ENCODE measurements at places on chromosomes 13 and 19.

DNA sequence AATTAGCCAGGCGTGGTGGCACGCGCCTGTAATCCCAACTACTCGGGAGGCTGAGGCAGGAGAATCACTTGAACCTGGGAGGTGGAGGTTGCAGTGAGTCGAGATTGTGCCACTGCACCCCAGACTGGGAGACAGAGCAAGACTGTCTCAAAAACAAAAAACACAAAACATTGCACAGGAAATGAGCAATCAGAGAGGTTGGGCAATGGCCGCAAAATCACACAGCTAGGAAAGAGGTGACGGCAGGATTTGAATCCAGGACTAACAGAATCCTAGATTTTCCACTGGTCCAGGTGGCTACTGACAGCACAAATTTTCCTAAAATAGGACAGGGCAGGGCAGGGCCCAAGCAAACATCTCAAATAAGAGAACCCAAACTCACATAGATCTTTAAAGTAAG, 23.3 kb downstream of the PTPRS start:
- no peak for DNase-seq

DNA sequence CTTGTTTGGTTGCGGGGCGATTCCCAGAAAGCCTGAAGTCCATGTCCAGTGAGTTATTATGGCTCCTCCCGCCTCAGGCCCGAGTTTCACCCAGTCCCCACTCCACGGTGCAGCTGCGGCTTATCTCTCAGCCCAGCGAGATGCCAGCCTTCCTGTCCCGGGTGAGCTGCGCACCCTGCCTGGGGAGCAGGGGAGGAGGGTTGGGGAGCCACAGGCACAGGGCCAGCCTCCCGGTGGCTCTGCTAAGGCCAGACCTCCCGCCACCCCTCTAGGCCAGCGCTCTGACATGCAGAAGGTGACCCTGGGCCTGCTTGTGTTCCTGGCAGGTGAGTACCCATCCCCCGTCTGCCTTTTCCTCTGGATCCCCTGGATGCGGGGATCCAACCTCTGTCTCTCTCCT, 3.5 kb downstream of the FXYD3 start:
- DNase-seq: no peak

DNA sequence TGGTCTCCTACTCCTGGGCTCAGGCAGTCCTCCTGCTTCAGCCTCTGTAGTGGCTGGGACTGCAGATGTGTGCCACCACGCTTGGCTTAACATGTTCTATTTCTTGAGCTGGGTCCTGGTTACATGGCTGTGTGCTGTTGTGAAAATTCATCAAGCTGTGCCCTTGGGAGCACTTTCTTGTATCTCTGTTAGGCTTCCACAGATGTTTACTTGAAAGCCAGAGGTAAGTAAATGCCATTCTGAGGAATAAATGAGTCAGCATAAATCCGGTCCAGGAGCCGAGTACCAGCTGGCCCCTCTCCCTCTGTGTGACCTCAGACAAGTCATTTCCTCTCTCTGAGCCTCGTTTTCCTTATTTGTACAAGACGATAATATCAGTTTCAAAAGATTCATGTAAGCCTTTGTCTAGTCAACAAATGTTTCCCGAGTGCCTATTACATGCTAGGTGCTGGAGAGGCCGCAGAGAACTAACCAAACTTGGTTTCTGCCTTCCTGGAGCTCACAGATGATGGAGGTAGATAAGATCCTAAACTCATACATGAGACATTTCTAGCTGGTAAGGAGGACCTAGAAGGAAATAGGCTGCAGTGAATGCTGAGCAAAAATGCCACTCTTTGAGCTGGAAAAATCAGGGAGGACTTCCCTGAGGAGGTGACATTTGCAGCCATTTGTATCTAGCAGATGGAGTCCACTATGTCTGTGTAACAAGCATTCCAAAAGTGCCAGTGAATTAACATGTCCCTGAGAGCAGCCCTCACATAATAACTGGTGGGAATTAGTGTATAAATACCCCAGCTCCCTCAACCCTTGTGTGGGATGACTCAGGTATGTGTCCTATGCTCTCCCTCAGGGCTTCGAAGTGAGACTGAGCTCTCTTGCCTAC, 2.7 kb upstream of the RASAL3 start:
- no peak for DNase-seq

DNA sequence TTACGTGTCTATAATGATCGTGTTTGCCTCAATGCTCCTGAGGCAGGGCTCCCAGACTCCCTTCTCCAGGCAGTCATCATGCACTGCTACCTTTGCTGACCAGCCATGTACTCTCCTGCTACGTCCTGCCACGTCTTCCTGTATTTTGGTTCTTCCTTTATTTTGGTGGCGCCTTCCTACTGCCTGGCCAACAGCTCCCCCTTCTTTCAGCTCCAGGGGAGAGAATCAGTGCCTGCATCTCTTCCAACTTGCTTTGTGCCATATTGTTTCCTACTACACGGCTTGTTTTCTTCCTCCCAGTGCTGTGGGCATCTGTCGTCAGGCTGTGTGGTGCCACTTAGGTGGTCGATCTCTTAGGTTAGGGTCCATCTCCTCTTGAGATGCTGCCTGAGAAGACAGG, 96.2 kb downstream of the FGF9 start:
- DNase-seq: no peak

DNA sequence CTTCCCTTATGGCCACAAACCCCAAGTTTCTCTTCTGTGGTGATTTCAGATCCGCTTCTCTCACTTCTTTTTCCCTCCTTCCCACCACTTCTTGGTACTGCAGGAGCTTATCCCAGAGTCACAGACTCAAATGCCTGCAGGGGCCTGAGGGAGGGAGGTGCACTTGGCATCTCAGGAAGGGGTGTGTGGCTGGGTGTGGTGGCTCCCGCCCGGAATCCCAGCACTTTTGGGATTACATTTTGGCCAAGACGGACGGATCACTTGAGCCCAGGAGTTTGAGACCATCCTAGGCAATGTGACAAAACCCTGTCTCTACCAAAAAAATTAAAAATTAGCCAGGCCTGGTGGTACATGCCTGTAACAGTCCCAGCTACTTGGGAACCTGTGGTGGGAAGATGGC, 5.6 kb downstream of the USF2 start:
- DNase-seq: no peak

- DNase-seq: no peak
Observed at GRCh38 chr19:10543059-10543419, 665 bp upstream of the ATG4D start.
